ENCODE measurements at places on chromosomes 12 and 14.

DNA sequence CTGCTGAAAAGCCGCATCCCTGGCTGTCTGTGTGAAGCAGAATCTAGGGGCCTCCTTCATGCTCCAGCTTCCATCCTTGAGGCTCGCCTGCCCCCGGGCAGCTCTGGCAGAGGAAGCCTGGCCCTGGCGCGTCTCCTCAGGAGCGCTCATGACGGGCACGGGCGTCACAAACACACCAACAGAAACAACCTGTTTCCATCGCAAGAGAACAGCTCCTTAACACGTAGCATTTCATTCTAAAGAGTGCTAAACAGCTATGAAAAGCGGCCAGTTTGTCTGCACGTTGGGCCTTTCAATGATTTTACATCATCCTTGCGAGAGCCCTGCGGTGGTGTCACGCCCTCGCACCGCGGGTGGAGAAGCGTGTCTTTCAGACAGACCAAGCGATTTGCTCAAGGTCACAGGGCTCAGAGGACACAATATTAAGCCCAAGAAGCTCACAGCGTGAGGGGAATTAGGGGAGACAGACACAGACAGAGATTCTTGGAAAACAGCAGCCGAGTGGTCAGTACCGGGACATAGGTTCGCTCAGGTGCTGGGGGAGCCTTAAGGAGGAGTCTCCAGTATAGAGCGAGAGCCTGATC lies 4.9 kb downstream of the ADGRD1 start:
- DNase-seq = no peak

DNA sequence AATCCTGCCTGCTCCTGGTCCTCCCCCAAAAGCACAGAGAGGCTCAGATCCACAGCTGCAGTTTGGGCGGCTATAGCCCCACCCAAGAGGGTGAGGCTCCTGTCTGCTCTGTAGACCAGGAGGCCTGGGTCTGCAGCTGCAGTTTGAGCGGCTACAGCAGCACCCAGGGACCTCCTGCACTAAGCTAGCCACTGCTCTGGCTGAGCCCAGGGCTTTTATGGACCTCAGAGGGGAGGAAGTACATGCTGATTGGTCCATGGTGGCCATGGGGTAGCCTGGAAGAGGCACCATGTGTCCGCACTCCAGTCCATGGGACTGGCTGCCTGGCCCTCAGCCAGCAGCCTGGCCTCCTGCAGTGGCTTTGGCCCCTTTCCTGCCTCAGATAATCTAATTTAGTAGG lies 49.6 kb upstream of the GSC start:
- DNase-seq = no peak

DNA sequence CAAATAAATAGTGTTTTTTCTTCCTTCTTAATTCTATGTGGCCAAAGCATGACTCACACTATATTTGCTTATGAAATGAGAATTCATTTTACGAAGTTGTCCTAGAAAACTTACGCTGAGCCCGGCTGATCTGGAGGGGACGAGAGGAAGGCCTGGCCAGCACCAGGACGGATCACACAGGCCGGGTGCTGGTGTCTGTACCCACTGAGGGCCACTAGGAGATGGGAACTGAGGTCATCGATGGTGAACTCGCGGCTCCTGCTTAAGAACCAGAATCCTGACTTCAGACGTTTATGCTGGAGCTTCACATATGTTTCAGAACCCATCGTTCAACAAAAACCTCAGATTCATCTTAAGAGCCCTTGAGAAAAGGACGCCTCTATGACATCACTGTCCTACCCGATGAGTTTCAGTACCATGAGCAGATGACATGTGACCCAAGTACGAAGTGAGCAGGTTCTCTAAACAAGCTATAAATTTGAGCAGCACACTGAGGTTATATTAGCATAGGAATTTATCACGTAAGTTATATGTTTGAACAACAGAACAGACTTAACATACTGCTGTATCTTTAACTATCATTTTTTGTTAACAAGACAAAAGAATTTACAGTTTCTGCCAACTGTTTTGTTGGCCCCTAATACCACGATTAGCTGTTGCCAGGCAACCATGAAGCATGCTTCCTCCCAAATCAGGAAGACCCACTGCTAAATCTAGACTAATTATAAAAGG lies 111.9 kb downstream of the FOXN3 start:
- DNase-seq = no peak

DNA sequence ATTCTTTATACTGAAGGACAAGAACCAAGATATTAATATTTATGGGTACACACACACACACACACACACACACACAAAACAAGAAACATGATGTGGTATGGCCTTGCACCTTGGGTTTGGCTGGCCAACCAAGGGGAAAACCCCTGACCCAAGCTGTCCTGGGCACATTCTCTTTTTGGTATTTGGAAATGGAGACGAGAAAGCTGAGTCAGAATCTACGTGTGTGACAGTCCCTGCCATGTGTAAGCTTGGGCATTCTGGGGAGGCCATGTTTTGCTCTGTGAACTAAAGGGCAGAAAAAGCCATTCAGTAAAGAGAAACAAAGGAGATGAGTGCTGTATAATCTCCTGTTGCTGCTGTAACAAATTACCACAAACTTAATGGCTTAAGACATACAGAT lies 35.6 kb downstream of the PTGER2 start:
- DNase-seq = no peak

DNA sequence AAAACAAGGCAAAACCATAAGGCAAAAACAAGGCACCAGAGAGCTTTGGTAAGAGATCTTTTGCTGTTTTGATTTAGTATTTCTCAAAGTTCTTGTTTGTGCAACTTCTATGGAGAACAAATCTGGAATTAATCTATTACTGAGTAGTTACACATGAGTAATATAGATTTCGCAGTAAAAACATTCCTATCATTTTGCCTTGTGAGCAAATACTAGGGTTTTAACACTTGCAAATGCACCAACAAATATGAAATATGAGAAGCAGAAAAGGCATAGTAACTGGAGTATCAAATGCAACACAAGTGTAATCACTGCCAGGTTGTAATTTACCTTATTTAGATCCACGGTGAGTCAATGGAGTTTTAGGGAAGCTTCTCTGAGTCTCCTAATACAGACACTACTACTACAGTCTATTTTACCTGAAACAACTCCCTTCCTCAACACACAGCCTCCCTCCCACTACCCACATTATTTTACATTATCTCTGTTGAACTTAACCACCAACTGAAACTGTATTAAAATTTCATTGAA lies 324.1 kb downstream of the FLRT2 start:
- no peak for DNase-seq

GRCh38 chr14:21241218-21241819 lies 27.9 kb downstream of the HNRNPC start:
- DNase-seq = no peak

GRCh38 chr12:54075409-54075808 lies 21.8 kb downstream of the HOXC4 start:
- no peak for DNase-seq

DNA sequence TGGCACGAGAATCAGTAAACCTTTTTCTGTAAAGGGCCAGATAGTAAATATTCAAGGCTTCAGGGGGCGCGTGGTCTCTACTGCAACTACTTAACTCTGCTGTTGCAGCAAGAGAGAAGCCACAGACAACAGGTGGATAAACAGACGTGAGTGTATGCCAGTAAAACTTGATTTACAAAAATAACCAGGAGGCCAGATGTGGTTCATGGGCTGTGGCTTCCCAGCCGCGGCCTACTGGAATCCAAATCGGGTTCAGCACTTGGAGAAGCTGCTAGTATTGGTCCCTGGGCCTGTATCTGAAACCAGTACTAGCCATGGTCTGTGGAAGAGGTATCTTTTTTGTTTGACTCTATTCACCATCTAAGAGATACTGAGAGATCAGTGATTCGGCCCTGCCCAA lies 13.3 kb downstream of the PPP2R5C start:
- DNase-seq = no peak

DNA sequence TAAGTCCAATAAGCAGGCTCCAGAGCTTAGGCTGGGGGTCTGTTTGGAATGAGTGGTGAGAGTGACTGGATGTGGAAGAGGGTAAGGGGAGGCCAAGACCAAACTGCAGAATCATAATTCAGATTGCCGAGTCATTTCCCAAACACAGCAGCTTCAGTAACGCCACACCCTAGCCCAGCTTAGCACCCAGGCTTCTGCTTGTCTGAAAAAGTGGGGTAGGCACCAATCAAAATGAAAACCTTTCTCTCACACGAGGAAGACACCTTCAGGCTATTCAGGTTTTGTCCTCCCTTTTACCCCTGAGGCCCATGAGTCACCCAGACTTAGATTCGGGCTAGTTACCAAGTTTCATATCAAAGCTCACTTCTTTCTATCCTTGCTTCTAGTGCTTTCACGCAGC lies 306.1 kb downstream of the DAD1 start:
- no peak for DNase-seq

GRCh38 chr14:54713379-54713778 lies 146.5 kb downstream of the SAMD4A start:
- DNase-seq = no peak

DNA sequence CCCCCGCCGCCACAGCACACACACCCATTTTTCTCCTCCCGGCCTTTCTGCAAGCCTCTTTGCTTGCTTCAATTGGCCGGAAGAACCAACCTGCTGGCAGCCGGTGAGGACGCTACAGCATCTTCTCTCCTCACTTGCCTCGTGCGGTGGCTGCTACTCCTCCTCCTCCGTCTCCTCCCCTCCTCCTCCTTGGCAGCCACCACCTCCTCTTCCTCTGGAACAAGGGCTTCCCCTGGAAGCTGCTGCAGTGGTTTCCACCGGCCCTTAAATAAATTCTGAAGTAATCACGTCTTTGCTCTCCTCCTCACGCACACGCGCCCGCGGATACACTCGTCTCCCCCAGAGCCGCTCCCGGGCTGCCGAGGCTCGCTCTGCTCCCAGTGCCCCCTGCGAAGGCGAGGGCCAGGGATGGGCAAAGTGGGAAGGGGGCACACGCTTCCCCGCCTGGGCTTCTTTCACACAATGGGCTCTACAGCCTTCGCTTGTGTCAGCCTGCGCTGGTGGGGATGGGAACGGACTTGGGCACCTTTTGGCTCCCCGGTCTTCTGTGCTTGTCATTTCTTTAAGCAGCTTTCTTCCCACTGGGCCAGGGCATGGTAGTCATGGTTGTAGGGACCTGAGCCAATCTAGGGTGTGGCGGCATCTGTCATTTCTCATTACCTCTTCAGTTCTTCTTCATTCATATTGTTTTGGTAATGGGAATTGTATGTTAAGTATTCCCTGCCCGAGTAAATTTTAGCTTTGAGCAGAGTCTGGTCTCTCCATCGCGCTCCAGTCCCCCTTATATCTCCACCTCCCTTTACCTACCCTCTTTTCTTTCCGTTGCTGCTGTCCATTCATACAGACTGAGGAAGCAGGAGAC lies at the start of gene PPFIA2:
Gene PPFIA2, minus strand, starts transcription at position 161 of the 862 bp plus-strand sequence.
- no peak for DNase-seq

DNA sequence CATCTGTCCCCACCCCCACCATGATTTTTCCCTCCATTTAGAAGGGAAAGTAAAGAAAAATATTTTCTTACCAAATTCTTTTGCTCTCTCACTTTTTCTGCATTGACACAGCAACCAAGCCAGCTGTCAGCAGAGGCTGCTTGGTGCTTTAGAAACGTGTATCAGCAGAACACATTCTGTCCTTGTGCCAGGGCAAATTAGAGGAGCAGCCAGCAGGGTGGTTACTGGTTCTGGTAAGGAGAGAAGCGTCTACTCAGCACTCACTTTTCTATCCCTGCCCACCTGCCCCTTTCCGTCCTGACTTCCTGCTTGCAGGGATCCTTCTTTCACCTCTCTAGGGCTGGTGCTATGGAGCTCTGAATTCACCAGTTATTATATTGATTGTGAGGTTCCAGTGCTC lies 327.5 kb upstream of the PDE3A start:
- no peak for DNase-seq

DNA sequence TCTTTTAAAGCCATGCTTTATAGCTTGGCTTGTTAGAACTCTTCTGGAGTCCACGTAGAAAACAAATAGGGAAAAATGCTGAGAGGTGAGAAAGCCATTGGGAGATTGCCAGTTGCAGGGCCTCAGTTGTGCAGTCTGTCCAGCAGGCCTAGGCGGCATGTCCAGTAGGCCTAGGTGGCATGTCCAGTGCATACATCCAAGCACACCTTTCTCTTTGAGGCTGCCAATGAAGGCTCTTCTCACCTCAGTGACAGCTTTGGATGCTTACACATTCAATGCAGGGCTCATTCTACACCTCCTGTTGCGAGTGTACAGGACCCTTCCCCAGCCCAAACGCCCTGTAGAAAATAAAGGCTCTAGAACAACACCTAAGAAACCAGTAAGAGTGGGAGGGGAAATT lies 13.1 kb downstream of the CDK2AP1 start:
- no peak for DNase-seq
